Iris pigment epithelial cell (primary cell): ENCODE measurements at places on chromosomes 16 and 17.

DNA sequence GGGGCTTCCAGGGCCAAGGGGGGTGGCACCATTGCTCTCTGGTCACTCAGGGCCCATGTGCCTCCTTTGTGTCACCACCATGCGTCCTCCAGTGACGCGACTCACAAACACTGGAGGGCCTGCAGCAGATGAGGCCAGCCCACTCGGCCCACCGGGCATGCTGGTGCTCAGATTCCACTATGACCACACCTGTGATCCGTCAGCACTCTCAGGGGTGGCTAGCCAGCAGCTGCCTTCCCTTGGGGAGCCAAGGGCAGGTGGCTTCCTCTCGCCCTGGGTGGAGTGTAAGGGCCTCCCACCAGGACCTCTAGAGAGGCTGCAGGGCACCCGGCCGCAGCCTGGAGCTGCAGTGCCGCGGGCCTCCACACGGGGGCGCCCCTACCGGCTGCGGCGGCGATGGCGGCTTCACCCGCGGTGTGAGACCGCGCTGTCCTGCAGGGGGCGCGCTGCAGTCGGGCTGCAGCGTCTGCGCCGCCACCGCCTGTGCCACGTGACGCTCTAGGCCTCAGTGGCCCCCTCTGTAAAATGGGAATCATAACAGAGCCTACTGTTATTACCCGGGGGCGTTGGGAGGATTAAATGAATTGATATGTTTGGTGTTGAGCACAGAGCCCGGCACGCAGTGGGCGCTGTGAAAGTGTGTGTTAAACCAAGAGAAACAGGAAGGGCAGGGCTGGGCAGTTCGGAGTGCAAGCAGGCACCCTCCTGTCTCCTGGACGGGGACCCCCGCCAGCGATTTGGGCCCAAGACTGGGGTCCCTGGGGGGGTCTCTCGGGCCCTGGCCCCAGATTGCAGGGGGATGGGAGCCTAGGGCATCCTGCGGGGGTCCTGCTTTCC lies 192.4 kb upstream of the GSE1 start:
- DNase-seq, result peak; percentile 24

DNA sequence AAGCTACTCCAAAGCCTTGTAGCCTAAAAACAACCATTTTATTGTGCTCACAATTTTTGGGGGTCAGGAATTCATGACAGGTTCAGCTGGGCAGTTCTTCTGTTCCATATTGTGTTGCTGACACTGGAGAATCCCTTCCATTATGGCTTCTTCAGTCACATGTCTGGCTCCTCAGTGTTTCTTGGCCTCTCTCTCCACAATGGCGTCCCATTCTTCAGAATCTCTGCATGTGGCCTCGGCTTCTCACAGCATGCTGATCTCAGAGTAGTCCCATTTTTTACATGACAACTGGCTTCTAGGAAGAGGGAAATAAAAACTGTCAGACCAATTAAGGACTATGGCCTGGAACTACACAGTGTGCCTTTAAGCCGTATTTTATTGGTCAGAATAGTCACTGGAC lies 49.7 kb downstream of the NF1 start:
- DNase-seq, result no peak

GRCh38 chr17:71342737-71343136 lies 778.1 kb upstream of the SOX9 start:
- no peak for DNase-seq

- no peak for DNase-seq
These were observed at the start of gene CTRB2 for GRCh38 chr16:75206749-75207451. TSS of gene CTRB2 (minus strand) at chr16:75207161. CDS start at chr16:75207141, 20 bp downstream.

DNA sequence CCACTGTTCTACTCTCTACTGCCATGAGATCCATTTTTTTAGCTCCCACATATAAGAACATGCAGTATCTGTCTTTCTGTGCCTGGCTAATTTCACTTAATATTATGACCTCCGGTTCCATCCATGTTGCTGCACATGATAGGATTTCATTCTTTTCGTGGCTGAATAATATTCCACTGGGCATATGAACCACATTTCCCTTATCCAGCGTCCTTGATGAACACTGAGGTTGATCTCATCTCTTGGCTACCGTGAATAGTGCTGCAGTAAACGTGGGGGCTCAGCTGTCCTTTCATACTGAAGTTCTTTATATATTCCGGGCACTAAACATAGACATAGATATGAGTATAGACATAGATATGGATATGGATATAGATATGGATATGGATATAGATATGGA lies 109.3 kb upstream of the TNRC6C start:
- no peak for DNase-seq

- no peak for DNase-seq
These were observed 64.6 kb downstream of the USP32 start for GRCh38 chr17:60327134-60327900.

DNA sequence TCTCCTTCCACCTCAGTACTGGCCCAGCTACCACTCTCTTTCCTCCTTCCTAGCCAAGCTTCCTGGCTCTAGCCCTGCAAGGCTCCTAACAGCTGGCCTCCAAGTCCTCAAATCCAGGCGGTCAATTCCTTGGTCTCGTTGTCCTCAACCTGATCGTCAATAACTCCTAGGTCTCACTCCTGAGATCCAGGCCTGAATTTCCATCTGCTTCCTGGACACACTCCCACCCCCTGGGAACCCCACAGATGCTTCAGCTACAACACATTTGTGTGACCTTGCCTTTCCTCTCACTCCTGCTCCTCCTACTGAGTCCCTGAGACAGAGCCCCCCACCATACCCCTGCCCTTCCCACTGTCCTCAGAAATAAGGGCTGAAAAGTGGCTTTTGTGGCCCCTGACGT lies 2.3 kb downstream of the ENKD1 start:
- DNase-seq, result no peak

DNA sequence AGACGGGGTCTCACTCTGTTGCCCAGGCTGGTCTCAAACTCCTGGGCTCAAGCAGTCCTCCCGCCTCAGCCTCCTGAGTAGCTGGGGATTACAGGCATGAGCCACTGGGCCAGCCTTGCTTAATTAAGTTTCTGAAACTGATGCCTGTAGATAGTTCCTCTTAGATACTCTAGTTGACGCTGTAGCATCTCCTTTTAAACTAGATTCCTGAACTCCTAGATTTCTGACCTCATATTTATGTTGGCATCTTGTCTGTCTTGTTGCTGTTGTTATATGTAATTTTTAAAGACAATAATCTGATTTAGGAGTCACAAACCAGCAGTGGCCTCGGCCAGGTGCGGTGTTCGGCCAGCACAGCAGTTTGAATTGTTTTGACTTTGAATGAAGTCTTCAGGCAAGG lies 37.5 kb downstream of the DHRS7B start:
- DNase-seq, result peak; percentile 26
